ENCODE measurements at places on chromosomes 16 and 17.

GRCh38 chr17:37191219-37191618 is 184.6 kb upstream of the C17orf78 start:
- no peak for DNase-seq

DNA sequence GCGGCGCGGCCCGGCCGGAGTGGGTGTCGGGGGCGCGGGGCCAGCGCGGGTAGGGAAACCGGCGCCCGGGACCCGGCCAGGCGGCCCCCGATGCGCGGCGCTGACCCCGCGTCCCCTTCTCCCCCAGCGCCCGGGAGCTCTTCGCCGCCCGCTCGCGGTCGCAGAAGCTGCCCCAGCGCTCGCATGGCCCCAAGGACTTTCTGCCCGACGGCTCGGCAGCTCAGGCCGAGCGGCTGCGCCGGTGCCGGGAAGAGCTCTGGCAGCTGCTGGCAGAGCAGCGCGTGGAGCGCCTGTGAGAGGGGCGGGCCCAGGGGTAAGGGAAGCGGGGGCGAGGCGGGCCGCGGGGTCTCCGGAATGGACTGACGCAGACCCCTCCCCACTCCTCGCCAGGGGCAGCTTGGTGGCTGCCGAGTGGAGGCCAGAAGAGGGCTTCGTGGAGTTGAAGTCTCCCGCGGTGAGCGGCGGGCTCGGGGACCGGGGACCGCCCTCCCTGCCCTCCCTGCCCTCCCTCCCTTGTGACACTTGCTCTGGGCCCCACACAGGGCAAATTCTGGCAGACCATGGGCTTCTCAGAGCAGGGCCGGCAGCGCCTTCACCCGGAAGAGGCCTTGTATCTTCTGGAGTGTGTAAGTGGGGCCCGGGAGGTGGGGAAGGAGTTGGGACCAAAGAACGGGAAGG is 430 bp downstream of the TSEN54 start:
- no peak for DNase-seq

DNA sequence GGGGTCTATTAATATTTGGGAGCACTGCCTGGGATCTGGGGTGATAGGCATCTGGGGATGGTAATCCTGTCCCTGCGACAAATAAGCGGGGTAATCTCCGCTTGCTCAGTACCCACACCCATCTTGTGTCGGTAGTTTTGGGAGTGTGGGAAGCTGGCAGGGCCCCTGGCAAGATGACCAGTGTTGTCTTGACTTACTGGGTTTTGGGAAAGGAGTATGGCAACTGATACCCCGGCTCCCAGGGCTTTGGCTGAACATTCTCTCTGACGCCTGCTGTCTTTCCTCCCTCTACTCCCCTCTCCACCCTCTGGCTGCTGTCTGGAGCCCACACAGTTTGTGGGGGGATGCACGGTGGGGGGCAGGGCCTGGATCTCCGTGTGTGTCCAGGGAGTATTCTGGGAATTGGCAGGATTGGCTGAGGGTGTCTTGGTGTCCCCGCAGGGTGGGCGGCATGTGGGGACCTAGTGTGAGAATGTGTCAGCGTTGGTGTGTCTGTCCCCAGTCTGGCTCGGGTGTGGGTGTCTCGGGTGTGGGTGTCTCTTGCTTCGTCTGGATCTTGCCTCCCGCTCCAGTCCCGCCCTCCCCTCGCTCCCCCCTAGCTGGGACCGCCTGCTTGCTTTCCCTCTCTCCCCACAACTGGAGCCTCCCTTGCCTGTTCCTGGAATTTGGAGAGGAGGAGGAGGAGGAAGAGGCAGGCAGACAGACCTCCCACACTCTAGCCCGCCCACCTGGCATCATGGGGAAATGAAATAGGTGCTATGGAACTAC is 12.0 kb downstream of the RARA start:
- no peak for DNase-seq

DNA sequence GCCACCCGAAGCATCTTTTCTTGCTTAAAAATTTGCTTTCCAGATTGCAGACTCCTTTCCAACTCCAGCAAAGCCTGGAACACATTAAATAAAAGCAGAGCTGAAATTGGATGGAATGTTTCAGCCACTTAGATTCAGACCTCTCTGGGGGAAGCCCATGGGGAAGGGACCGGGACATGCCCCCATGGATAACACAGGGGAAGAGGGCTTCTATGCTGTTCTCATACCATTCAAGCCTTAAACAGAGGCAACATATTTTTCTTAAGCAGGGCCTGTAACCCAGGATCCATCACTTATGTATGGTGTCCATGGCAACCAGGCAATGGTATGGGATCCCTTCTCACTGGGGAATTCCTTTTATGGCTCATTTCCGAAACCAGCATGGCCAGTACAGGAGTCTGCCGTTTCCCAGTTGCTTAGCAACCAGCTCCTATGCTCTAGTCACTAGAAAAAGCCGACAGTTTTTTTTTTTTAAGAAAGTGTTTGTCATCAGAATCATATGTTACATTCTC is 62.0 kb upstream of the MARCHF10 start:
- no peak for DNase-seq

- DNase-seq, result no peak
Measured at GRCh38 chr16:75206749-75207451, at the start of gene CTRB2. TSS of gene CTRB2 (minus strand) at chr16:75207161. CDS start at chr16:75207141, 20 bp downstream.

GRCh38 chr17:45091778-45092425 is 30.8 kb downstream of the NMT1 start:
- DNase-seq, result no peak

GRCh38 chr17:6682339-6682738 is 30.8 kb downstream of the C17orf100 start:
- no peak for DNase-seq

- DNase-seq, result no peak
Measured at GRCh38 chr17:49616601-49617131, 41.0 kb downstream of the NXPH3 start.

- DNase-seq, result no peak
Measured at GRCh38 chr17:43967251-43967875, 13.6 kb upstream of the PYY start.

DNA sequence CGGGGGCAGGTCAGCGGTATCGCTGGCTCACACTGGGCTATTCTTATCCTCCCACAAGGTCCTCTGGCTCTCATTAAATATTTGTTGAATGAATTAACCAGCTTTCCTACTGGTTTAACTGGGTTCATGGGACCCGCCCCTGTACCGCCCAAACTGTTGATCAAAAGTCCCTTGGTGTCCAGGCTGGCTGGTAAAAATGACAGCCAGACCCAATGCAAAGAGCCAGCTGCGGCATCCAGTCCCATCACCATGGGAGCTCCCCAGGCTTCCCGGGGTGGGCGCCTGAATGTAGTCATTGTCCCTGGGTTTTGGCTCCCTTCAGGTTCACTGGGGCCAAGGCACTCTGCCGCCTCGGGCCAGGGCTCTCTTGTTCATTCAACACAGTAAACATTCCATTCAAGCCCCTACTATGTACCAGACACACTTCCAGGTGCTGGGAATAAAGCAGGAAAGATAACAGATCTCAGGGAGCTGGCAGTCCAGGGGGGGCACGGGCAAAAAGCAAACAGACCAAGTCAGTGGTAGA is 11.7 kb upstream of the ATP2C2 start:
- DNase-seq, result no peak

DNA sequence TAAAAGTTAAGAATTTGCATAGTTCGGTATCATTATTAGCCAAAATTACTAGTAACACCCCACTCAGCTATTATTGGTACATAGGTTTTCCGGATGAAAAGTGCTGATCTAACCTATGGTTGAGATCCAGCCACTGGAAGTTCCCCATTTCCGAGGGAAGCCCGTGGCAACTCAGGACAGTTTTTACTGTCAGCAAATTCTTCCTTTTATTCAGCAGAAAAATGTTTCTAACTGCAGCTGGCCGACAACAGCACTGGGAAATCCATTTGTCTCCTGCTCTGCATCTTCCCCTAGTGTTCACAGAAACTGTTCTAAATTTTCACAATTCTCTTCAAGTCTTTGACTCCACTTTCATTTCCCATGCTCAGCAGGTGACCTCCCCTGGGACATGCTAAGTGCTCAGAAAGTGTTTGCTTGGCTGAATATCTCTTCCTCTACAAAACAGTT is 15.5 kb upstream of the MMD start:
- DNase-seq, result no peak

GRCh38 chr16:27920391-27920891 is 143.1 kb downstream of the GSG1L start:
- no peak for DNase-seq

- no peak for DNase-seq
Measured at GRCh38 chr17:70073799-70074198, 1.2 kb upstream of the KCNJ16 start.

- no peak for DNase-seq
Measured at GRCh38 chr17:51060396-51060795, 60.3 kb downstream of the SPAG9 start.

DNA sequence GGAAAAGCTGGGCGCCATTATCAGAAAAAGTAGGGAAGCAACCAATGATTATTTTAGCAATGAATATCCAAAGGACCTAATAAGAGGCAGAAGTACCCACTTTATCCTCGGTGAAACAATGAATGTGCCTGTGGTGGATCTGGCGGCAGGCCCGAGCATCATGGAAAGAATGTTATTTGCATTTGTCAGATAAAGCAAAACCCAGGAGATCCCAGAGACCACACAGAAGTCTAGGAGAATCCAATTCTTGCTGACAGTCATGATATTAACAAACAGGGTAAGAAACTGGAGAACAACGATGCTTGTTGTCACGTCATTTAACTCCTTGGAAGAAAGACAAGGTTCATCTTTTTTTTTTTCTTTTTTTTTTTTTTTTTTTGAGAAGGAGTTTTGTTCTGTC is 12.0 kb upstream of the TNRC6A start:
- no peak for DNase-seq

DNA sequence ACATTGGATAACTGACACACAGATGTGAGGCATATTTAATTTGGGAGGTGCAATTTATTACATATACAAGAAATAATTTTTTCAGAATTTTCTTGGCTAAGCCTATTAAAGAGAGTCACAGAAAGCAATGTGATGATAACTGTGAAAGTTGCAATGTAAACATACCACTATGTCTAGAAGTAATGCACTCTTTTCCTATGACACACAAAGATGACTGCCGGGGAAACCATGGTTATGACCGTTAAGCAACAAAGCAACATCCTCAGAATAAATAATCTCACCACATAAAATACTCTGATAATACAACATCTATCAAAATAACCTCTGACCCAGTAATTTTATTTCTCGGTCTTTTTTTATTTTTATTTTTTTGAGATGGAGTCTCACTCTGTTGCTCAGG is 10.5 kb upstream of the QRICH2 start:
- DNase-seq, result no peak

DNA sequence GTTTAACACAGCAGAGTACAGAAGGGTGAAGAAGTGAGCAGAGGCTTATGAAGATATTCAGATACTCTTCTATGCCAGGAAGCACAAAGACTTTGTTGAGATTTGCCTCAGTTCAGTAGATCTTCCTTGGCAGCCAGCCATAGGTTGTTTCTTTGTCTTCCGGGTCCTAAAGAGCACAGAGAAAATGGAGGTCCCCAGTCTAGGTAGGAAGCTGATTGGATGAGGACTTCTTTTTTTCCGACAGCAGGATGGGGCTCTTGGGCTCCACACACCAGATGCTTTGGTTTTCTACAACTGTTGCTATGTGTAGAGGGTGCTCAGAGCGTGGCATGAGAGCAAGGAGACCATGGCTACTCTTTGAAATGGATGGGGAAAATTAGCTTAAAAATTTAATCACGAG is 8.3 kb upstream of the CDC6 start:
- DNase-seq, result no peak

DNA sequence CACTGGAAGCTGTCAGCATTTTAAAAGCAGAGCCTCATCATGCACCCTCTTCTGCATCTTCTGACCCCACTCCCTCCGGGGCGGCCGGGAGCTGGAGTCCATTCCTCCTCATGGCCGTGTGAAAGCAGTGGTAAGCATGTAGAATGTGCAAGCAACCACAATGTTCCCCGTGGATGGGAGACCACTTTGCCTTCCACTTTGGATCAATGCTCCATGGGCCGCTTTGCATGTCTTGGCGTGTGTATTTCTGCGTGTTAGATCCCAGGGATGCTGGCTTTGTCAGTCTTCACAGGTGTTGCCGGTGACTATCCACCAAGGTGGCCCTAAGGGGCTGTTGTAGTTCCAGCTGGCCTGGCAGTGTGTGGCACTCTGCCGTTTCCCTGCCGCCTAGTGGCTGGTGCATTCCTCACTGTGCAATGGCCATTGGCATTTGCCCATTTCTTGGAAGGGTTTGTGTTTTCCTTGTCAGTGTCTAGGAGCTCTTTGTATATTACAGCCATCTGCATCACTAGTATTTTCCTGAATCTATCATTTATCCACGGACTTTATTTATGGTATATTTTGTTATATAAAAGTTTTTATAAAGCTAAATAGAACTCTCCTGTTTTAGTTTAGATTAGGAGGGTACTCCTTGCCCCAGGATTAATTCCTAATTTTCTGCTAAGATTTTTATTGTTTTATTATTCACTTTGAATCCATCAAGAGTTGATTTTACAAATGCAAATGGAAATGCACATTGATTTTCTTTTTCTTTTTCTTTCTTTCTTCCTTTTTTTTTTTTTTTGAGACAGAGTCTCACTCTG is 5.8 kb upstream of the ALDH3A1 start:
- DNase-seq, result no peak

DNA sequence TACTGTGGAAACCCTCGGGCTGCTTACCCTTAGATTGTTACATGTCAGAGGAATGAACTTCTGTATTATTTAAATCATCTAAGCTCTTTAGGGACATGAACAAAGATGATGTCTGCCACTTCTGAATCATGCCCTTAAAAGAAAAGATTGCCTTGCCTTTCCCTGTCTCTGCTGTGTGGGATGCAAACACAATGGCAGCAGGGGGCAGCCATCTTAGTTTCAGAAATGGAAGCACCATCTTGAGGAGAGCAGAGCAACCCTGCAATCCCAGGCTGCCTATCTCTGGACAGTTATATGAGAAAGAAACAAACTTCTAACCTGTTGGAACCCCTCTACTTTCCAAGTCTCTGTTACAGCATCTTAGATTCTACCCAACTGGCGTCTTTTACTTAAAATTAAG is 16.7 kb upstream of the HLF start:
- DNase-seq, result no peak

- no peak for DNase-seq
Measured at GRCh38 chr17:74637265-74637664, 13.7 kb upstream of the CD300E start.

- DNase-seq, result no peak
Measured at GRCh38 chr17:16189791-16190348, 25.5 kb downstream of the NCOR1 start.

DNA sequence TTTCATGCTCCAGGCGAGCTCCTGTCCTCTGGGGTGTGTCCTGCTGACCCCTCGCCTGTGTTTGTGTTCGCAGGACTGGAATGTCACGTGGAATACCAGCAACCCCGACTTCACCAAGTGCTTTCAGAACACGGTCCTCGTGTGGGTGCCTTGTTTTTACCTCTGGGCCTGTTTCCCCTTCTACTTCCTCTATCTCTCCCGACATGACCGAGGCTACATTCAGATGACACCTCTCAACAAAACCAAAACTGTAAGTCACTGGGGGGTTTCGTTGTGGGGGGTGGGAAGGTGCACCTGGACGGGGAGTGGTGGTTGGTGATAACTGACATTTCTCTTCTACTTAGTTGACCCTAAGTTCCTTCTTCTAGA is 58.3 kb downstream of the ABCC1 start:
- DNase-seq, result no peak
